Thoracic aorta (tissue), 2 donors: ENCODE measurements at places on chromosomes 12 and 14. TPM values are rescaled to one million over a fixed set of nuclear protein-coding genes. Genes with fewer than 3 reads are reported as not detected.
A peak's percentile ranks its signal among the peaks of the same experiment; 100 is the strongest.

GRCh38 chr12:31011746-31012566 lies 61.7 kb upstream of the DDX11 start:
- no peaks in the 10 kb centered on the region for H3K4me1 ChIP-seq
- H3K27ac ChIP-seq, result no peak overlapping the region
- no peaks in the 10 kb centered on the region for H3K36me3 ChIP-seq
- no peaks in the 10 kb centered on the region for H3K27me3 ChIP-seq
- no peak for DNase-seq

DNA sequence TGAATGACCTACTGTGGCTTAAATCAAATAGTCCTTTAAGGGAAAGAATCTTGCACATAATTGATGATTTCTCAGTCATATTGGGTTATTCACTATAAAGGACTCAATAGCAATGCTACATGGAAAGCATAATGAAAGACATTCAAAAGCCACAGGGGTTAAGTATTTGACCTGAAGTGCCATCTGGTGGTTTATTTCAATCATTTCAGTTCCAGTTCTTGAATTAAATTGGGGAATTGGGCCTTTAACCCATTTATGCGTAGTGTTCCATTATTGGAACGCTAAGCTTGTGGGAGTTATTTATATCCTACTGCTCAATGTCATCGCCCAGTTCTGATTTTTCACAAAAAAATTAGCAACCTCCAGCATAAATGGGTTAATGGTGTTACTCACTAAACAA lies 41.3 kb upstream of the C12orf71 start:
- DNase-seq, result no peak
- H3K36me3 ChIP-seq, result no peaks in the 10 kb centered on the region
- H3K27me3 ChIP-seq, result no peaks in the 10 kb centered on the region
- H3K4me1 ChIP-seq, result no peaks in the 10 kb centered on the region
- no peak overlapping the region for H3K4me3 ChIP-seq

DNA sequence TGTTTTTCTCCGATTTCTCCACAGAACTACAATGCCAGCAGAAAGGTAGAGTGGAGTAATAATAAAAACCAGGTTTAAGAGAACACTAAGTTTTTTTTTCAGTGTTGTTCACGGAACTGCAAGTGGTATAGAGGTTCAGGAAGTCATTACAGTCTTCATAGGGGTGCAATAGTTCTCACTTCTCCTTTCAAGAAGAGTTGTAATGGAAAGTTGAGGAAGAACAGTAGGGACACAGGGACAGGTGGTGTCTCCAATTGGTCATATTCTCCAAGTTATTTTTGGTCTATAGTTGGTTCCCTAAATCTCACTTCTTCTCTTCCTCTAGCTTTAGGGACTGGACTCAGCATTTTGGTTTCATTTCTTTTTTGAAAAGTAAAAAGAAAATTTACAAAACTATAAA lies 894.0 kb downstream of the NRXN3 start:
- DNase-seq, result no peak
- no peaks in the 10 kb centered on the region for H3K27me3 ChIP-seq
- H3K4me3 ChIP-seq, result no peak overlapping the region
- no peak overlapping the region for H3K27ac ChIP-seq
- no peaks in the 10 kb centered on the region for H3K36me3 ChIP-seq
- no peaks in the 10 kb centered on the region for H3K4me1 ChIP-seq

GRCh38 chr14:96914571-96915128 lies 117.5 kb downstream of the VRK1 start:
- H3K27ac ChIP-seq, result no peak overlapping the region
- no peak overlapping the region for H3K4me3 ChIP-seq
- H3K36me3 ChIP-seq, result no peaks in the 10 kb centered on the region

The KLRB1 gene
- not detected for total RNA-seq

DNA sequence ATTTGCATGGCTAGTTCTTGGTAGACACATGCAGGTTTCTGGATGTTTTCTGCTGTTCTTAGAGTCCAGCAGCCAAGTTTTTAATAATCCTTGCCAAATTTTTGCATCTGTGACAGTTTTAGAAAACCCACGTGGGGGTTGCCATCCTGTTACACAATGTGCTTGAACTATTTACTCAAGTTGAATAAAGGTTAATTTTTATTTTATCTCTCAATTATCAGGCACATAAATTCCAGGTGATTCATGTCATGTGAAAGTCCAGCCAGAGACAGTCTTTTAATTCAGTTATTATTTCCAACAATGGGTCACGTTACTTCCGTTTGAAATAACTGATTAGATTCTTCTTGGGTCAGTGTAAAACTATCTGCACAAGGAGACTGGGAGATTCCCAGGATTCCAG lies 15.7 kb downstream of the MYRFL start:
- no peak overlapping the region for H3K4me3 ChIP-seq
- H3K27ac ChIP-seq, result no peak overlapping the region
- no peak for DNase-seq
- H3K36me3 ChIP-seq, result no peaks in the 10 kb centered on the region

The NEUROD4 gene
- total RNA-seq, result not detected

The RPL6 gene
- 544 TPM for total RNA-seq

The TMX1 gene
- 25.6 TPM for total RNA-seq

The FLVCR2 gene
- 6.2 TPM for total RNA-seq

GRCh38 chr12:53612978-53613377 lies 13.2 kb downstream of the ATF7 start:
- no peak overlapping the region for H3K4me3 ChIP-seq
- H3K4me1 ChIP-seq, result peaks cover 28% of the 10 kb centered on the region
- H3K27ac ChIP-seq, result no peak overlapping the region
- H3K27me3 ChIP-seq, result no peaks in the 10 kb centered on the region

- H3K27ac ChIP-seq, result no peak overlapping the region
- H3K4me3 ChIP-seq, result no peak overlapping the region
- H3K4me1 ChIP-seq, result no peaks in the 10 kb centered on the region
These were observed 828.3 kb downstream of the VRK1 start for GRCh38 chr14:97625477-97625876.

GRCh38 chr14:70619708-70620107 lies 19.3 kb upstream of the MED6 start:
- H3K27me3 ChIP-seq, result no peaks in the 10 kb centered on the region
- no peaks in the 10 kb centered on the region for H3K4me1 ChIP-seq
- no peak for DNase-seq
- H3K4me3 ChIP-seq, result no peak overlapping the region
- H3K27ac ChIP-seq, result no peak overlapping the region

- no peaks in the 10 kb centered on the region for H3K4me1 ChIP-seq
- no peak overlapping the region for H3K4me3 ChIP-seq
- no peaks in the 10 kb centered on the region for H3K36me3 ChIP-seq
- H3K27ac ChIP-seq, result no peak overlapping the region
- no peaks in the 10 kb centered on the region for H3K27me3 ChIP-seq
These were observed 3.1 kb upstream of the MFAP5 start for GRCh38 chr12:8665759-8666158.

The PRB2 gene
- total RNA-seq, result not detected

DNA sequence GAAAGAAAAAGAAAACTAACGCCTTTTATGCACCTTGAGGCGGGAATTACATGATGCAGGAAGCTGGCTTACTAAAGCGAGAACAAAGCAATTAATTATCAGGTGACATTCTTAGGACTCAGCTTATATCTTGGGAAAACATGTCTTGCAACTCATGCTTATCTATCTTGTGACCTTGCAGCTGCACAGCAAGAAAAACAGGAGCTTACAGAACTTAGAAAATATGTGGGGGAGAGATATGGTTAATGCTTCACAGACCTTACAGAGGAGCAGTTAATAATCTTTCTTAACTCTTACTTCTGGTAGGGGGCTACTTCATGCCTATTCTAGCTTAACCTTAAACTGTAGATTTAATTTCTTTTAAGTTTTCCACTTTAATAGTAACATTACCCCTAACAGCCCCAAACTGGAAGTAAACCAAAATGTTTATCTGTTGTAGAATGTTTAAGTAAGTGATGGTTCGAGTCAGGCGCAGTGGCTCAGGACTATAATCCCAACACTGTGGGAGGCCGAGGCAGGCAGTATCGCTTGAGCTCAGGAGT lies 13.2 kb upstream of the OR11G2 start:
- no peak for DNase-seq
- H3K27me3 ChIP-seq, result no peaks in the 10 kb centered on the region
- H3K27ac ChIP-seq, result no peak overlapping the region
- H3K4me1 ChIP-seq, result no peaks in the 10 kb centered on the region

DNA sequence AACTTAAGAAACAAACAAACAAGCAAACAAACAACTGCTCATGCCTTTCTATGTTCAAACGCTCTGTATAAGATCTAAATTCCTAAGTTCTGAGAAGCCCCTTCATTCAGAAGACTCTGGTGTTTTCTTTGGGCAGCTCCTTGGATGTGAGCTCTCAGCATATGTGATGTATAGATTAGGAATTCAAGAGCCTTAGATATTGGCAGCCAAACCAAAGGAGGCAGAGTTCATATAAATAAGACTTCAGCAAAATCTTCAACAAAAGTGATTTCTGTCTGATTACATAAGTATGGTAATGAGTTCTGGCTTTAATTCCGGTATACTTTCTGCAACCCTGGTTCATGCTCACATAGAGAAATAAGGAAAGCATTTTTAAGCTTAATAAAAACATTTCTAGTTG lies 145.6 kb downstream of the DYRK2 start:
- H3K27me3 ChIP-seq, result no peaks in the 10 kb centered on the region
- no peak overlapping the region for H3K27ac ChIP-seq
- DNase-seq, result no peak
- no peak overlapping the region for H3K4me3 ChIP-seq
- H3K4me1 ChIP-seq, result peaks cover 19% of the 10 kb centered on the region

- no peak overlapping the region for H3K27ac ChIP-seq
- peaks cover 25% of the 10 kb centered on the region for H3K4me1 ChIP-seq
- DNase-seq, result no peak
- H3K36me3 ChIP-seq, result peaks cover 8% of the 10 kb centered on the region
- no peaks in the 10 kb centered on the region for H3K27me3 ChIP-seq
These were observed 3.8 kb downstream of the RITA1 start for GRCh38 chr12:113189361-113189760.

- H3K27ac ChIP-seq, result no peak overlapping the region
- H3K4me3 ChIP-seq, result peak overlapping the region; percentile 95
- DNase-seq, result no peak
- H3K36me3 ChIP-seq, result peaks cover 28% of the 10 kb centered on the region
- peaks cover 32% of the 10 kb centered on the region for H3K4me1 ChIP-seq
- H3K27me3 ChIP-seq, result no peaks in the 10 kb centered on the region
These were observed 4.0 kb downstream of the SETD1B start for GRCh38 chr12:121807642-121808347.
